Adrenal gland (tissue), 19 donors: ENCODE measurements at places on chromosomes 6 and 20. TPM values are rescaled to one million over a fixed set of nuclear protein-coding genes. Genes with fewer than 3 reads are reported as not detected.

- peaks cover 41% of the 10 kb centered on the region for H3K36me3 ChIP-seq
- H3K27ac ChIP-seq = peak overlapping the region; percentile 97
- no peak overlapping the region for H3K4me3 ChIP-seq
- no peaks in the 10 kb centered on the region for H3K27me3 ChIP-seq
These were observed 1.5 kb downstream of the SERPINB1 start for GRCh38 chr6:2839982-2840748.

DNA sequence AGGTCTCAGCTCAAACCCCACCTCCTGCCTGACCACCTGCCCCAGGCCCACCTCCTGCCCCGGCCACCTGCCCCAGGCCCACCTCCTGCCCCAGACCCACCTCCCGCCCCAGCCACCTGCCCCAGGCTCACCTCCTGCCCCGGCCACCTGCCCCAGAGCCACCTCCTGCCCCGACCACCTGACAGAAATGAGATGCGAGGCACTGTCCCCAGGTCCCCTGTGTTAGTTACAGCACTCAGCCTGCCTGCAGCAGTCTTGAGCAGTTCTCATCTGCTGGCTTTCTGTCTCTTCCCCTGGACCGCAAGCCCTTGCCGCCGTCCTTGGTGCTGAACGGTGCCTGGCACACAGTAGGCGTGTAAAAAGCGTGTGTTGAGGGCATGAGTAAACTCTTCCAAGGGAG, 79.5 kb downstream of the CDH4 start:
- no peak overlapping the region for H3K27ac ChIP-seq
- no peak for DNase-seq
- no peaks in the 10 kb centered on the region for H3K27me3 ChIP-seq
- no peak overlapping the region for H3K4me3 ChIP-seq

GRCh38 chr20:38197619-38198018, 32.5 kb upstream of the TGM2 start:
- no peak for DNase-seq
- no peak overlapping the region for H3K27ac ChIP-seq
- H3K27me3 ChIP-seq = no peaks in the 10 kb centered on the region
- no peak overlapping the region for H3K4me3 ChIP-seq
- H3K36me3 ChIP-seq = no peaks in the 10 kb centered on the region

DNA sequence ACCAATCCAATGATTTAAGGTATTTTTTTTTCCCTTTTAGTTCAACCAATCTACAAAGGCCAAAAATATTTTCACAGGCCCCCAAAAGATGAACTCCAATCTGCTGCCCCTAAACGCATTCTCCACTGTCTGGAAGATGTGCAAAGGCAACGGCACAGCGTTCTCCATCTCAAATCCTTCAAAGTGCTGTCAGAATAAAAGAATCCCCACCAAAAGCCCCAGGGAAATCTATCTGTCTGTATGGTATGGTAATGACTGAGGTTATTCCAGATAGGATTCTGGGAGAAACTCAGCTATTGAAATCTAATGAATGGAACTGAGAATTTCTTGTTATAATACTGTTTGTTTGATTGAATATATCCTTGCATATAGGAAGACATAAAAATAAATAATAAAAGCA, 217.8 kb upstream of the CCN2 start:
- H3K36me3 ChIP-seq = no peaks in the 10 kb centered on the region
- H3K27me3 ChIP-seq = no peaks in the 10 kb centered on the region
- no peak overlapping the region for H3K27ac ChIP-seq
- H3K4me1 ChIP-seq = no peaks in the 10 kb centered on the region
- DNase-seq = no peak

GRCh38 chr20:38293491-38294065, 10.4 kb upstream of the BPI start:
- peaks cover 4% of the 10 kb centered on the region for H3K27me3 ChIP-seq
- H3K27ac ChIP-seq = no peak overlapping the region
- no peak overlapping the region for H3K4me3 ChIP-seq
- no peaks in the 10 kb centered on the region for H3K36me3 ChIP-seq

UCKL1 gene
- total RNA-seq = 36.5 TPM

GRCh38 chr6:3712827-3713665, 38.5 kb downstream of the PXDC1 start:
- no peaks in the 10 kb centered on the region for H3K36me3 ChIP-seq
- H3K27me3 ChIP-seq = no peaks in the 10 kb centered on the region
- no peak overlapping the region for H3K27ac ChIP-seq
- no peaks in the 10 kb centered on the region for H3K4me1 ChIP-seq
- no peak overlapping the region for H3K4me3 ChIP-seq

DNA sequence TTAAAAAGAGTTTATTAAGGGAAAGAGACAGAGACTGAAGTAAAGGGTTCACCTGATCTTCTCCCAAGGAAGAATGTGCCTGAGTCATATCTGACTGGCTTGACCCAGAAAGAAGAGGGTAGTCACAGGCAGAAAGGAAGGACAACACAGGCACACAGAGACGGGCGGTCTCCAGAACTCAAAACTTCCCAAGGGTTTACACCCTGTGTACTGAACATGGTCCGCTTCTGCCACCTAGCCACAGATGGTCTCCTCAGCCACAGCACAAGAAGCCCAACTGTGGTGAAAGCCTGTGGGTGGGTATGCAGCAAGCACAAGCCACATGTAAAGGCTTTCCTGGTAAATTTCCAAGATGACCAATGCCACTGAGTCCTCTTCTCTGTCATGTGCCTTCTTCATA, 17.2 kb downstream of the UNC5CL start:
- H3K27ac ChIP-seq = no peak overlapping the region
- H3K4me1 ChIP-seq = peaks cover 14% of the 10 kb centered on the region
- no peaks in the 10 kb centered on the region for H3K27me3 ChIP-seq

GRCh38 chr6:111487661-111488060, 4.6 kb upstream of the REV3L start:
- H3K4me3 ChIP-seq = no peak overlapping the region
- H3K36me3 ChIP-seq = no peaks in the 10 kb centered on the region
- DNase-seq = no peak
- no peaks in the 10 kb centered on the region for H3K27me3 ChIP-seq
- peaks cover 12% of the 10 kb centered on the region for H3K4me1 ChIP-seq

- H3K4me1 ChIP-seq = peaks cover 6% of the 10 kb centered on the region
- H3K27ac ChIP-seq = no peak overlapping the region
- DNase-seq = peak; percentile 11
- no peak overlapping the region for H3K4me3 ChIP-seq
- no peaks in the 10 kb centered on the region for H3K36me3 ChIP-seq
- H3K27me3 ChIP-seq = no peaks in the 10 kb centered on the region
These were observed 132.0 kb upstream of the RNF24 start for GRCh38 chr20:4147319-4147718.

GRCh38 chr6:12648171-12648570, 68.4 kb upstream of the PHACTR1 start:
- H3K27ac ChIP-seq = no peak overlapping the region
- H3K27me3 ChIP-seq = no peaks in the 10 kb centered on the region
- H3K36me3 ChIP-seq = no peaks in the 10 kb centered on the region

WFDC12 gene
- not detected for total RNA-seq
